ENCODE measurements at places on chromosomes 16 and 17.

DNA sequence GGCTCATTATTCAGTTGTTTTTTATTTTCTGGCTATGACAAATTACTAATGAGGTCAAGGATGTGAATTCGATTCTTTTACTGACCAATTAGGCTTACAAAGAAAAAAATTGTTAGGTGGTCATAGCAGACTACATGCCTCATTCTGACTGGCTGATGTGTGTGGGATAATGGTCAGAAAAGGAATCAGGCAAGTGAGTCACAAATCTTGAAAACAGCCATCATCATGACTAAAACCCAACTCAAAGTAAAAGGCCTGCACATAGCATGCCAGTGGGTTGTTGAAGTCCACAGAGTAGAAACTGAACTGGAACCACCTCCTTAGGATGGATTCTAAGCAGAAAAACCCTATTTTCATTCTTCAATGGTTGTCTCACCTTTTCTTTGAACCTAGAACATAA is 8.6 kb downstream of the RPGRIP1L start:
- no peak for DNase-seq

GRCh38 chr17:36498560-36499300 is 12.2 kb downstream of the ZNHIT3 start:
- no peak for DNase-seq

DNA sequence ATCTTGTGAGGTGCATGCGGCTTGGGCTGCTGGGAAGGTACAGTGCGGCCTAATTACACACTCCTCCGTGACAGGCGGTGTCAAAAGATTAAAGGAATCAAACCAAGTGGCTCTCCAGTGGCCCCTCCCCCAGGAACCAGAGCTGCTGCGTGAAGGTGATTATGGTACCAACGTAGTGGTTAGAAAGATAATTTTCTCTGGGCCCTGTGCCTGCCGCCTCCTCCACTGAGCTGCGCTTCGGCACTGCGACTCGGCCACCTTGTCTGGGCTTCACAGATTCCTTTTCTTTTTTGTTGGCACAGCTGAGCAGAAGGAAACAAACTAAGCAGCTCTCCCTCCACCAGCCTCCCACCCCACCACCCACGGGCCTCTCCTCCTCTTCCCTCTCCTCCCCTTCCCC is 113.2 kb upstream of the SDK2 start:
- DNase-seq, result no peak

GRCh38 chr17:36629970-36630502 is 28.7 kb downstream of the MRM1 start:
- DNase-seq, result no peak

- no peak for DNase-seq
These were observed 54.4 kb upstream of the PABPN1L start for GRCh38 chr16:88920618-88921590.

- no peak for DNase-seq
These were observed 55.8 kb downstream of the ZFHX3 start for GRCh38 chr16:72992142-72992601.

DNA sequence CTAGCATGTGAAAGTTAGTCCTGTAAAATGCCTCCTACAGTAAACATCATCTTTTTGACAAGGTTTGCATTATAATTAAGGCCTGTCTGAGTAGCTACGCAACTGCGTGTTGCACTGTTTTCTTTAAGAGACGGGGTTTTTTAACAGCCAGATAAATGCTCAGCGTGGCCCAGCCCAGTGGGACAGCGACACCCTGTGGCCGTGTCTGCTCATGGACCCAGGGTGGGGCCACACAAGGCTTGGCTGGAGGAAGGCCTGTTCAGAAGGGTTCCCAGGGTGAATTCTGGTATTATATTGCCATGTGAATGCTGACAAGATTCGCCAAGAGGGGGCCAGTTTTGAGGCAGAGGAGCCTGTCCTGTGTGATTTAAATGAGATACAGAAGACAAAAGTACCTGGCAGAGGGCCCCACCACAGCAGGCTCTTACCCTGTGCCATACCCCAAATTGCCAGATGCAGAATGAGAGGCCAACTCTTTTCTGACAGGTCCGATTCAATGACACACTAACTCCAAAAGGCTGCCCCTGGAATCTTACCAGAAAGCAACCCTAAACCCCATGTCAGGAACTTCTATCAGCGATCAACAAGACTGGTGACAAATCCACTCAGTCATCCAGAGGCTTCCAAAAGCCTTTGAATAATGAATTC is 65.9 kb upstream of the IRX6 start:
- DNase-seq, result peak; percentile 19

GRCh38 chr17:65027305-65027704 is 29.2 kb downstream of the GNA13 start:
- peak; percentile 58 for DNase-seq

- no peak for DNase-seq
These were observed 45.5 kb downstream of the RBFOX1 start for GRCh38 chr16:7378024-7378695.

- no peak for DNase-seq
These were observed 37.8 kb upstream of the CSNK2A2 start for GRCh38 chr16:58235663-58236062.

GRCh38 chr17:40448639-40449261 is 5.5 kb downstream of the IGFBP4 start:
- no peak for DNase-seq

GRCh38 chr16:56800355-56800754 is 64.7 kb upstream of the SLC12A3 start:
- no peak for DNase-seq

GRCh38 chr17:50916026-50916707 is 50.0 kb upstream of the TOB1 start:
- DNase-seq, result no peak

- no peak for DNase-seq
These were observed 31.1 kb upstream of the APOH start for GRCh38 chr17:66260275-66260674.

DNA sequence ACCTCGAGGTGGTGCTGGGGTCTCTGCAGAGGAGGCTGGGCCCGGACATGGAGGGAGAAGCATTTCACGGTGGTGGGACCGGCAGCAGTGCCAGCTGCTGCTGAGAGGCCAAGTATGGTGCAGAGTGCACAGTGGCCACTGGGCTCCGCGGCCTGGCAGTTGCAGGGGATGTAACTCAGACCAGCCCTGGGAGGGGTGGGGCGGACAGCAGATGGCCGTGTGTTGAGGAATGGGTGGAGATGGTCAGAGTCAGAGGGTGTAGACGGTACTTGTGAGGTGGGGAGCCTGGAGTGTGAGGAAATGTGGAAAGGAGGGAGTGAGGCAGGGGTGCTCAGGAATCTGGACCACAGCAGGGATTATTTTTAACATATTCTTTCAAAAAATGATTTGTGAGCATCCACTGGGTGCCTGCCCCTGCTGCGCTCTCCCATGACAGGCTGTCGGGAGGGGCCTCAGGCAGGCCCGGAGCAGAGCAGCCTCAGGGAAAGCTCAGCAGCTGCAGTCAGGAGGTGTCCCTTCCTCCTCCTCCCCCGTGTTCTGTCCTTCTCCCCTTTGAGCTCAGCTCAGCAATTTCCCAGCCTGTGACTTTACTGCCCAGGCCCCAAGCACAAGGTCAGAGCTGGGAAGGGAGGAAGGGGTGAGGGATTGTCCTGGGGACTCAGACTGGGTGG is 113.1 kb downstream of the RAP1GAP2 start:
- no peak for DNase-seq

All from activated CD8-positive, alpha-beta memory T cell treated with anti-CD3 and anti-CD28 coated beads, Interleukin-2, amount 50 U/mL, for 4 hours (primary cell).